ENCODE measurements at places on chromosomes 7 and 10.

DNA sequence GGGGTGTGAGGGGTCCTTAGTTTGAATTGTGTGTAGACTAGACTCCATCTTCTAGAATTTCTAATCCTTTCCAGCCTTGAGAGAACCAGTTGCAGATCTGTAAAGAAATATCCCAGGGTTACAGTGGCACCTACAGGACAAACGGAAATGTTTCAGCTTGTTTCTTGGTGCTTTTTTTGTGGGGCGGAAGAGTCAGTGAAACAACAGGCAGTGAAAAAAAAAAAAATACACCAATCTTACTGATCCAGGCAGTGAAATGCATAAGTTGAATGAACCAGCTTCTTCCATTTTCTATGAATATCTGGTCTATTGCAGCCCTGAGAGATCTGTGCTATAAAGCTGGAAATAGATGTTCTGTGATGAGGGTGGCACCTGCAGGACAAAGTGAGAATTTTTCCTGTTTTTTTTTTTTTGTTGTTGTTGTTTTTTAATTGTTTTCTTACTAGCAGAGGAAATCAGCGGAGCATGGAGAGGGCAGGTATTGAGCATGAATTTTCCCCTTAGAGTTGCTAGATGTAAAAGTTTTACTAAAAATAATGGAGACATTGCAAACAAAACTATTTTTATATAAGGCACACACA lies 81.9 kb upstream of the DYNC1I1 start:
- peak; percentile 58 for DNase-seq

DNA sequence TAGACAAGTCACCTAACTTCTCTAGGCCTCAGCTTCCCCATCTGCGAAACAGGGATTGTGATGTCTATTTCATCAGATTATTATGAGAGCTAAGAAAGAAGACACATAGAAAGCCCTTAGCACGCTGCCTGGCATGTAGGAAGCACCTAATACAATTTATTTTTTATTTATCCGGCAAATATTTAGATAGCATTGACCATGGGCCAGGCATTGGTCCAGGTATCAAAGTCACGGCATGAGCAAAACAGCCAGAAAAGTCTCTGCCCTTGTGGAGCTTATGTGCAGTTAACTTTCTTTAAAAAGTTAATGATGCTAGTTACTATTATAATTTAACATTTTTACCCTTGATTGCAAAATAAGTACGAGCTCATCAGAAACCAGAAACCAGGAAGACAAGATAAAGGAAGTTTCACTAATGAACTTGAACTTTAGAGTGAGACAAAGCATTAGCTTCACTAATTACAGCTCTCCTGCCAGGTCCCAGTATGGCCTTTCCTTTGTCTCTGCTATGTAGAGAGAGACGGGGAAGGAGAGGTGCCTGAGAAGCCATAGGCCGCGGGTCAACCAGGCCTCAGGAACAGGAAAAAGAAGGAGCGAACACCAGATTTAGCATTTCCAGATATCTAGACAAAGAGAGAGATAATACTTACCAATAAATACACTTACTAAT lies 139.5 kb upstream of the ADAM12 start:
- no peak for DNase-seq

DNA sequence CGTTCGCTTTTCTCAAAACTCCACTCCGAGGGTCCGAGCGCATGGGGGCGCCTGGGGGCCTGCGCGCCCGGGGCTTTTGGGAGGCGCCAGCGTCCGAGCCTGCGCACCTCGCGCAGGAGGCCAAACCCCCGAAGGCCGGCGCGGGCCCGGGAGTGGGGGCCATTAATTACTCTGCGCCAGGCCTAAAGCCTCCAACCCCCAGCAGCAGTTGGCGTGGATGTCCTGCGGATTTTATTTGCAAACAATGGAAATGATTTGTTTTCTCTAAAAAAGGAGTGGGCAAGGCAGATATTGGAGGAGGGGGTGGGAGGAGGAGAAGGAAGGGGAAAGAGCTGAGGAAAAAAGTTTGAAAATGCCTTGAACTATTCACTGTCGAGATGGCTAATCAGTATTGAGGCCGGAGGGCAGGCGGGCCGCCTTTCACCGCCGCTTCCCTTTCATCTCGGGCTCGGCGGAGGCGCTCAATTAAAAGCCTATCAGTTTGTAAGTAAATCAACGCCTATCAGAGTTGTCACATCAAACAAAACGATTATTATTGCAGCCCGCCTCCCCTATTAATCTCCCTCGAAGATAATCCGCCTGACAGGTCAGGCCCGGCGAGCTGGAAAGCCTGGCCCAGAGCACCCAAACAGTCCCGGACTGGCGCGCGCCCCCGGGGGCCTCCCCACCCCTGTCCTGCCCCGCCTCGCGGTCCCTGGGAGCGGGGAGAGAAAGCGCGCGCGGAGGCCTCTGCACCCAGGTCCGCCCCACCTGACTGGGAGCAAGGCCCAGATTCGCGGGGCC lies 3.4 kb upstream of the ZNF503 start:
- no peak for DNase-seq

DNA sequence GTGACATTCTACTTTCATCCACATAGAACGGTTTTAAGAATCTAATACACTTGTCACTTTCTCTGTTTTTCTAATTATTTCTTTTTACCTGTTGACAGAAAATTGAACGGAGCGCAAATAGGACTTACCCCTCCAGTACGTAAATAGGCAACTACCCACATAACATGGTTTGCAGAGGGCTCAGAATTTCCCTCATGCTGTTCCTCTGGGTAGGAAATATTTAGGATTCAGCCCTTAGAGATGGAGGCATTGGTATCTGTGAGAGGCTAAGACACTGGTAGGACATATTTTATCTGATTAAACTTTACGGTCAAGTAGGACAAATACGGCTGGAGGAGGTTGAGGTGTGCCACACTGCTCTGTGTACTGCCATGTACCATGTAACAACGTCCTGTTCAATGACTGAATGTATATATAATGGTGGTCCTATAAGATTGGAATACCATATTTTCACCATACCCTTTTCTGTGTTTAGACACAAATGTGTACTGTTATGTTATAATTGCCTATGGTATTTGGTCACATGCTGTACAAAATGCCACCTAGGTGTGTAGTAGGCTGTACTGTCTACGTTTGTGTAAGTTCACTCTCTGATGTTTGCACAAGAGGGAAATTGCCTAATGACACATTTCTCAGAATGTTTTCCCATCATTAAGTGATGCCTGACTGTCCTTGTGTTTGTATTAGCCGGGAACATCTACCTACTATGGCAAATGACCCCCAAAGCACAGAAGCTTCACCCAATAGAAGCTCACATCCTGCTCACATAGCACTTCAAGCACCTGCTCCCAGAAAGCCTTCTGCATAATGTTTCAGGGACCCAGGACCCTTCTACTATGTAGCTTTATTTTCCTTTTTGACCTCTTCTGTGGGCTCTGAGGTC lies 429.4 kb upstream of the AKR1E2 start:
- DNase-seq = no peak

All from RCC 7860 (cell line).